A172 (cell line): ENCODE measurements at places on chromosomes 6 and 20. TPM values are rescaled to one million over a fixed set of nuclear protein-coding genes. Genes with fewer than 3 reads are reported as not detected.

TMEM170B gene
- total RNA-seq, result 3.2 and 4.0 TPM in 2 replicates

IL17A gene
- total RNA-seq, result not detected in 2 replicates

RIPOR3 gene
- total RNA-seq, result 0.07 TPM in 1 of 2 replicates, not detected in the other

SLC16A10 gene
- 0.41 and 2.6 TPM in 2 replicates for total RNA-seq

LY6G6C gene
- total RNA-seq, result not detected in 2 replicates

PHACTR1 gene
- total RNA-seq, result 0.55 and 1.6 TPM in 2 replicates

ECT2L gene
- not detected in 2 replicates for total RNA-seq

PLCB4 gene
- total RNA-seq, result 22.7 and 26.8 TPM in 2 replicates

DHX16 gene
- total RNA-seq, result 30.4 and 36.1 TPM in 2 replicates

CLVS2 gene
- total RNA-seq, result not detected in 2 replicates

CAP2 gene
- total RNA-seq, result 20.2 and 27.8 TPM in 2 replicates

HSPA1L gene
- total RNA-seq, result 1.4 and 3.0 TPM in 2 replicates

DEFB123 gene
- not detected in 2 replicates for total RNA-seq

C6orf58 gene
- 0.21 and 0.24 TPM in 2 replicates for total RNA-seq

BTBD3 gene
- total RNA-seq, result 29.6 and 35.8 TPM in 2 replicates

AVP gene
- total RNA-seq, result not detected in 2 replicates
